SJSA1 (cell line): ENCODE measurements at places on chromosomes 16 and 17. TPM values are rescaled to one million over a fixed set of nuclear protein-coding genes. Genes with fewer than 3 reads are reported as not detected.

- no peak for DNase-seq
These were observed 2.2 kb upstream of the ZNF750 start for GRCh38 chr17:82841921-82842596.

- DNase-seq = no peak
These were observed 2.4 kb downstream of the CORO6 start for GRCh38 chr17:29620271-29620670.

- no peak for DNase-seq
These were observed 13.3 kb upstream of the CRK start for GRCh38 chr17:1469231-1469852.

GRCh38 chr16:84648595-84649510, 542 bp downstream of the KLHL36 start:
- DNase-seq = peak; percentile 23

- DNase-seq = no peak
These were observed 17.5 kb upstream of the MTMR4 start for GRCh38 chr17:58531661-58532554.

DNA sequence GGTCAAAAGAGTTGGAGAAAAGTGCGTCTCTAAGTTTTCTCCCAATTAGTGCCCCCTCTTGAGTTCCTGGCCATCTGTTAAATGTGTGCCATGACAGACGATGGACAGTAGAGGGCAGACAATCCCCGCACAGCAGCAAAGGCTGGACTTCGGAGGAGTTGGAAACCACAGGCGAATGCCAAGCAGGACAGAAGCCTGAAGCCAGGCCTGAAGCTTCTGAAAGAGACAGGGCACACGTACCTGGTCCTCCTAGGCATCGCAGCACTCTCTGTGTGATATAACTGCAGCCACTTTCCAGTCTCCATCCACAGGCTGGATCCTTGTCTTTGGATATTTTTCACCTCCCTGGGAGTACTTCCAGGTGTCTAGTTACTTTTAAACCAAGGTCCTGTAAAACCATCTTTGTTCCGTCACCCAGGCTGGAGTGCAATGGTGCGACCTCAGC, 14.5 kb downstream of the C17orf100 start:
- DNase-seq = peak; percentile 73

- no peak for DNase-seq
These were observed 42.2 kb downstream of the NDEL1 start for GRCh38 chr17:8477715-8478441.

GRCh38 chr17:16929035-16929680, 42.8 kb downstream of the TNFRSF13B start:
- no peak for DNase-seq

DNA sequence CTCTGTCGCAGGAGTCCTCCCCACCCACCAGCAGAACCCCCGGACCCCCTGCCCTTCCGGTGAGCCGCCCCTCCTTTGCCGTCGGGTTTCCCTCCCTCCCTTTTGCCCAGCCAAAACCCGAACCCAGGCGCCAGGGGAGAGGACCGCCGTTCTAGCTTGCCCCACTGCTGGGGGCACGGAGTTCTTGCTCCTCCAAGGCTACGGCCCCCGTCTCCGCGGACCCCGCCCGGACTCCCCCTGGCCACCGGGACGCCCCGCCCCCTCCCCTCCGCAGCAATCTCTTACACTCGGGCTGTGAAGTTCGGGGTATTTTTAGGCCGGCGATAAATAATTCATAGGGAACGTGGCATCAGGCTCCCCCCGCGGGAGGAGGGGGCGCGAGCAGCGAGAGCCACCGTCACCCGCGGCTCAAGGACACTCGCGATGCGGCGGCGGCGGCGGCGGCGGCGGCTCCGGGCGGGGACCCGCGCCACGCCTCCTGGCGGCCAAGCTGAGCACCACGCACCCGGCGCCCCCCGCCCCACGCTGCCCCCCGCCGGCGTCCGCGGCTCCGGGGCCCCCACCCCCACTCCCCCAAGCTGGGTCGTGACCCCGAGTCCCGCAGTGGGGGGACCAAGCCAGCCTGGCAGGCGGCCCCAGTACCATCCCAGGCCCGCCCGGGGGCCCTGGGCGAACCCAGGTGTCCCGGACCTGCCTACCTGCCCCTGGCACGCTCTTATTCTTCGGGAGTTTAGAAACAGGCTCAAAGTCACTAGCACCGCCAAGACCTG, at the start of gene GRIN2C:
TSS of gene GRIN2C (minus strand) at position 427 of the 770 bp plus-strand sequence. CDS start 4,793 bp downstream, outside the sequence.
- DNase-seq = no peak

DNA sequence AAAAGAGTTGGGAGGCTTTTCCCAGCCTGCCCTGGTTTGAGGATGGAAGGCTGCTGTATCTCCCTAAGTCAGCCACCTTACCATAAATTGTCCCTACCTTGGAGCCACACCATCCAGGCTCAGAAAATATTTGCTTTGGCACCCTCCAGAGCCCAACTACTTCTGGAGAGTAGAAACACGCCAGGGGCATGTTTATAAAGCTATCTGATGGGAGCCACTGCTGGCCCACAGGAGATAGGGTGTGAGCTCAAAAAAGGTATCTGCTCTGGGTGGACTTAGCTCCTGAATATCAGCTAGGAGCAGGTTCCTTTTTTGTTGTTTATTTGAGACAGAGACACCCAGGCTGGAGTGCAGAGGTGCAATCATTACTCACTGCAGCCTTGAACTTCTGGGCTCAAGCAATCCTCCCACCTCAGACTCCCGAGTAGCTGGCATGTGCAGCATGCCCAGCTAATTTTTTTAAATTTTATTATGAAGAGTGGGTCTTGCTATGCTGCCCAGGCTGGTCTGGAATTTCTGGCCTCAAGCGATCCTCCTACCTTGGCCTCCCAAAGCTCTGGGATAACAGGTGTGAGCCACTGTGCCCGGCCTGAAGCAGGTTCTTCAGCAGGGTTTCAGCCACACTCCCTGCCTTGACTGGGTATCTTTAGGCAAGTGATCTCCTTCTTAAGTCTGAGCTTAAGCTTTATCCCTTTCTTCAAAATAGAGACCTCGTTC, 147.1 kb downstream of the SALL1 start:
- no peak for DNase-seq

DNA sequence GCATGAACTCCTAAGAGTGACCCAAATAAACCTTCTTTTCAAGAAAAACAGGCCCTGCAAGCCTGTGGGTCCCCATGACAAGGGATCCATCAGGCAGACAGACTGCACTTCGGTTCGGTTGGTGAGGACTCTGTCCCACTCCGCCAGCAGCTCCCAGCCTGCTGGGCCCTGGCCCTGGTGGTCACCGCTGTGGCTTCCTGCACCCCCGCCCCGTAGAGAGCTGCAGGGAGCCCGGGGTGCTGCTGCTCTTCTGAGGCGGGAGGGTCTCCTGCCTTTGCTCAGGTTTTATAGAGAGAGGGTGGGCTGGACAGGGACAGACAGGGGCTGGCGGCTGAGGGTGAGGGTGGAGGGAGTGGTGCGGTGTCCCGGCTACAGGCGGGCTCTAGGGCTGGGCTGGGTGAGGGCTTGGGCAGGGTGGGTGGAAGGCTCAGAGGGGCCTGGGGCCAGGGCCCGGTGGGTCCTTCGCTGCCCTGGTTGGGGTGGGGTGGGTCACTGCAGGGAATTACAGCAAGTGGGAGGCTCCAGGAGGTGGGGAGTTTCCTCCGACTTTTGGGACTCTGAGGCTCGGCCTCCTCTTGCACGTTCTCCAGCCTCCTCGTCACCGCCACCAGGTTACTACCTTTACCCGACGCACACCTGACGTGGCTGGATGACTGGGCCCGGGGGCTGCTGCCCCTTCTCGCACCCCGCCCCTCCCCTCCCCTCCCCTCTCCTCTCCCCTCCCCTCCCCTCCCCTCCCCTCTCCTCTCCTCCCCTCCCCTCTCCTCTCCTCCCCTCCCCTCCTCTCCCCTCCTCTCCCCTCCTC, 90.2 kb upstream of the CBX4 start:
- DNase-seq = no peak

DNA sequence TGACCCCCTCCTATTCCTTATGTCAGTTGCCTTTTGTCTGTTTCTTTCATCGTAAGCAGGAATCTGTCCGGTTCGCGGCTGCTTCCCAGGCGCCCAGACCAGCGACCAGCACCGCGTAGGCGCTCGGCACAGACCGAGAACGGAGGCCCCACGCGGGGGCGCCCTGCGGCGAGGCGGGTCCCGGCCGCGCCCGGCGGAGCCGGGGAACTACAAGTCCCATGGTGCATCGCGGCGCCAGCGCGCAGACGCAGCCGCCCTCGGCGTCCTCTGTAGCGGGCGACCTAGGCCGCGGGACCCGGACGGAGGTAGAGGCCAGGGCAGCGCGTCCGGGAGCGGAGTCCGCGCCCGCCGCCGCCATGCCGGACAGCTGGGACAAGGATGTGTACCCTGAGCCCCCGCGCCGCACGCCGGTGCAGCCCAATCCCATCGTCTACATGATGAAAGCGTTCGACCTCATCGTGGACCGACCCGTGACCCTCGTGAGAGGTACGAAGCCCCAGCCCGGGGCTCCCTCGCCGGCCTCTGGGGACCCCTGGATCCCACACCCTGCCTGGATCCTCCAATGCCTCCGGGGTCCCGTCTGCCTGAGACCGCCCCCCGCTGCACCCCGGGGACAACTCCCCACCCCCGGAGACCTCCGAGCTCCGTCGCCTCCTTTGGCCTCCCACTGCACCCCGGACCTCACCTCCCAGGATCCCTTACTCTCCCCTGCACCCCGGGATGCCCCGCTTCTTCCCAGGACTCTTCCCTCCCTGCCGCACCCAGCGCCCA, at the start of gene NDUFB10:
TSS of gene NDUFB10 (plus strand) at position 270 of the 771 bp plus-strand sequence. CDS start at position 357, 87 bp downstream.
- peak; percentile 94 for DNase-seq

DNA sequence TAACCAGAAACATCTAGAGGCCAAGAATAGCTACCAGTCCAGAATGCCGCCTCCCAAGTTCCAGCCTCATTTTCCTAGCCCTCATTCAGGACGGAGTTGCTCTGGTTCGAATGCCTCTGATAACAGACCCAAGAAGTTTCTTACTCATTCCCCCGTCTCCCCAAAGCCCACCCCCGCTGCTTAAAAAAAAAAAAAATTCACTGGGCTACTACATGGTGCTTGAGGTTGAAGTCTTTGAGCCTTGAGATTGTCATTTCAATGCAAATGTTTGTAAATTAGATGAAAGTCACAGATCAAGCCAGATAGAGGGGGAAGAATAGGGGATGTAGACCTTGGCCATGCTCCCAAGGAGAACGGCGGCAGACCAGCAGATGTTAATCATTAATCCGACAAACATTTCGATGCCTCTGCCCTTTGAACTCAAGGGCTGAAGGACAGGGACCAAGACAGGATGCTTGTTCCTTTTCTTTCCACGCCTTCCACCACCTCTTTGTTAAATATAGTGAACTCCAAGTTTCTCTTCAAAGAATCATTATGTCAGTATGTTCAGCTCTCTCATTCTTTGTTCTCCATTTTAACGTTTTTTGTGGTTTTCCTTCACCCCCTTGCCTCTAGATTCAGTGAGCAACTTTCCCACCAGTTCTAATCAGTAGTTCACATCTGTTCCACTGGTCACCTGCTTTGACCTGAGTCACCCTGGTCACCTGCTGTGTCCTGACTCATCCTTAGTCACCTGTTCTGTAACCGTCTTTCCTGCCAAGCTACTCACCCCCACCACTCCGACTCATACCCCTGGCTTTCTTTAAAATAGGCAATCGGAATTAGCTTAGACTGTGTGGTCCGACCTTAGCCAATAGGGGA, 190.3 kb downstream of the CPPED1 start:
- DNase-seq = no peak

- peak; percentile 80 for DNase-seq
These were observed 47.8 kb downstream of the BMERB1 start for GRCh38 chr16:15482068-15482747.

DNA sequence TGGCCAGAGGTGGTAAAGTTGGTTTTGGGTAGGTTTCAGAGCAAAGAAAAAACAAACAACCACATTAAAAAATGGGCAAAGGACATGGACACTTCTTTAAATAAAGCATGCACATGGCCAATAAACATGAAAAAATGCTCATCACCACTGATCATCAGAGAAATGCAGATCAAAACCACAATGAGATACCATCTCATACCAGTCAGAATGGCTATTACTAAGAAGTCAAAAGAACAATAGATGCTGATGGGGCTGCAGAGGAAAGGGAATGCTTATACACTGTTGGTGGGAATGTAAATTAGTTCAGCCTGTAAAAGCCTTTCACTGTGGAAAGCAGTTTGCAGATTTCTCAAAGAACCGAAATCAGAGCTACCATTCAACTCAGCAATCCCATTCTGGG, 598.4 kb upstream of the SOX9 start:
- DNase-seq = no peak

C16orf46 gene
- total RNA-seq = 0.18 TPM in 1 of 2 replicates, not detected in the other

NAGS gene
- total RNA-seq = 2.8 and 3.3 TPM in 2 replicates

MT1A gene
- not detected in 2 replicates for total RNA-seq

PRAC2 gene
- total RNA-seq = not detected in 2 replicates

VAC14 gene
- 44.9 and 46.7 TPM in 2 replicates for total RNA-seq

CKLF gene
- total RNA-seq = 124 and 134 TPM in 2 replicates

CDH11 gene
- 107 and 113 TPM in 2 replicates for total RNA-seq

MAP2K6 gene
- 1.4 and 2.1 TPM in 2 replicates for total RNA-seq
